ENCODE measurements at places on chromosomes 3 and 15.

DNA sequence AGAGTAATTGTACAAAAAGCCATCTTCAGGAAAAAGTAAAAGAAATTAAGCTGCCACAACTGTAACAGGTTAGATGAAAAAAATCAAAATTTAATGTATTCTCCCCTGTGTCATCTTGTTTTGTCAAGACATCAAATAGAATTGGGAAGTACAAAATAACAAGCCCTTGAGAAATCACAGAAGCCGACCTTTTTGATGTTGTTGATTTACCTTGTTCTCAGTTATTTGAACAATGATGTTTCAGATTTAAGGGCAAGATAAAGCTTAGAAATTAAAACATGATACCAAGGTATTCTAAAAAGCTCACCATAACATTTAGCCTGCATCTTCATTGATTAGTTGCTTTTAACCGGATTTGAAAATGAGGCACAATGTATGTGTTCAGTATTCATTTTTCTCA is 523.0 kb downstream of the FOXP1 start:
- no peak for DNase-seq

- DNase-seq: no peak
These were observed 845 bp downstream of the CNTN3 start for GRCh38 chr3:74613521-74614106.

DNA sequence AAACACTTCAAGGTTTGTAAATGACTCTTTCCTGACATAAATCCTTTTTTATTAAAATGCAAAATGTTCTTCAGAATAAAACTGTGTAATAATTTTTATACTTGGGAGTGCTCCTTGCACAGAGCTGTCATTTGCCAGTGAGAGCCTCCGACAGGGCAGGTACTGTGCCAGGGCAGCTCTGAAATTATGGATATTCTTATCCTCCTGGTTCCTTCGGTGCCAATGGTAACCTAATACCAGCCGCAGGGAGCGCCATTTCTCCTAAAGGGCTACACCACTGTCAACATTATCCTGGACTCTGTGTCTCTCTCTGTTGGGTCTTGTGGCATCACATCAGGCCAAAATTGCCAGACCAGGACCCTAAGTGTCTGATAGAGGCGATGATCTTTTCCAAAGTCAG is 33.0 kb downstream of the CHDH start:
- DNase-seq: no peak

- no peak for DNase-seq
These were observed 28.5 kb downstream of the MFSD1 start for GRCh38 chr3:158830391-158830790.

Data from SIG-M5 (cell line).